ENCODE measurements at places on chromosomes 12 and 14. TPM values are rescaled to one million over a fixed set of nuclear protein-coding genes. Genes with fewer than 3 reads are reported as not detected.

DNA sequence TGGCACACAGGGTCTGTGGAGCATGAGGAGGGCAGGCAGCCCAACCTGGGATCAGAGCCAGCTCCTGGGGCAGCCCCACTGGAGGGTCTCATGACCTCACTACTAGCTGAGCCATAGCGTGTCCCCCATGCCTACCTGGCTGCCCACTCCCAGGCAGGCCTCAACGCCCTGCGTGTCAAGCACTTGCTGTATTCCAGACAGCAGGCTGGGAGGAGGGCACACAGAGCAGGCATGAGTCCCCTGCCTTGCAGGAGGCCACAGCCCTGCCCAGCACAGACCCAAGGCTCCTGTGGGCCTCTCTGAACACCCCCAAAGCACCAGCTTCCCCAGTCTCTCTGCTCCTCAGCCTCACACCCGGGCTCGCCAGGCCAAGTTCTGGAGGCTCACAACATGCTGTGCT, 64.0 kb downstream of the IQSEC3 start:
- no peak overlapping the region for H3K4me3 ChIP-seq
- H3K27me3 ChIP-seq = no peaks in the 10 kb centered on the region
- DNase-seq = no peak
- H3K4me1 ChIP-seq = no peaks in the 10 kb centered on the region

PRIMA1 gene
- total RNA-seq = not detected

DNA sequence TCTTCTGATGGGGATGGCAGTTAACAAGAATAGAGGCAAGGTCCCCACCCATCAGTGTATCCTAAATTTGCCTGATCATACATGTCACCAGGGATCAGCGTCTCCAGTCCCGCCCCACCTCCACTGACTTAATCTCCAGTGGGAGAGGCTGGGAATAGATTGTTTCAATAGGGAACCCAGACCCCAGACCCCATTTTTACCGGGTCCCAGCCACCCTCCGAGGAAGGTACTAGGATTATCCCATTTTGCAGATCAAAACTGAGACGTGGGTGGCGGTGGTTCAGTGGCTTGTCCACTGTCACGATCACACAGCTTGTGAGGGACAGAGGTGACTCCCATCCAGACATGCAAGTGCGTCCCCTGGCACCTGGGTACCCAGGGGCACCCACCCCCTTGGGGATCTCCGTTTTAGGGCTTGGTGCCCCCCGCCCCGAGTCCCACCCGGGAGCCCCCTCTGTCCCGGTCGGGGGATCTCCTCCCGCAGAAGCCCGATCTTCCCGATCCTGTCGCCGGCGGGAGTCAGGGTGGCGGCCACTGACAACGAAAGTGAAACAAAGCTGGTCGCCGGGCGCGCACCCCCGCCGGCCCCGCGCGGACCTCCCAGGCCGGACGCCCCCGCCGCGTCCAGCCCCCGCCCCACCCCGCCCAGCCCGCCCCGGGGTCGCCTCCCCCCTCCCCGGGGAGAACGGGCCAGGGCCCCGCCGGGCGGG, 523 bp downstream of the WSB2 start:
- H3K27ac ChIP-seq = peak overlapping the region; percentile 81
- no peaks in the 10 kb centered on the region for H3K36me3 ChIP-seq
- DNase-seq = peak; percentile 44
- peak overlapping the region; percentile 54 for H3K4me3 ChIP-seq

GRCh38 chr12:41286426-41286825, 98.3 kb downstream of the PDZRN4 start:
- no peaks in the 10 kb centered on the region for H3K36me3 ChIP-seq
- no peak overlapping the region for H3K4me3 ChIP-seq
- H3K4me1 ChIP-seq = no peaks in the 10 kb centered on the region
- no peak overlapping the region for H3K27ac ChIP-seq
- no peak for DNase-seq

GRCh38 chr12:66168410-66168809, 1.4 kb downstream of the TMBIM4 start:
- peaks cover 54% of the 10 kb centered on the region for H3K4me1 ChIP-seq
- peak overlapping the region; percentile 85 for H3K4me3 ChIP-seq
- no peak for DNase-seq
- peak overlapping the region; percentile 98 for H3K27ac ChIP-seq
- no peaks in the 10 kb centered on the region for H3K36me3 ChIP-seq
- H3K27me3 ChIP-seq = no peaks in the 10 kb centered on the region

DNA sequence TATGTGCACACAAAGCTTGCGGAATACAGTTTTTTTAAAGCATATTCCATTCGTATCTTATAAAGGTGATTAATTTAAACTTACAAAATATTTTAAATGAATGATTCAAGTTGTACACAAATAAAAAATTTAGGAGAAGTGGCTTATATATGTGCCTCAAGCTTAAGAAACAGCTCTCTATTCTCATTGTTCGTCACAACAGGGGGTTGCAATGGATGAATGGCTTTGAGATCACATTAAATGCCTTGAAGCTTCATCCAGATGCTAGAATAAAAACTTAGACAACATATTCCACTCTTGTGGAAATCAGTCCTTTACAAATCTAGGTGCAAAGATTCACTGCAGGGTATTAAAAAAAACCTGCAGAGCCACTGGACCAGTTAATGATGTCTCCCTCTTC, 303.9 kb upstream of the LRFN5 start:
- H3K4me1 ChIP-seq = no peaks in the 10 kb centered on the region
- H3K27me3 ChIP-seq = no peaks in the 10 kb centered on the region
- H3K4me3 ChIP-seq = no peak overlapping the region
- H3K27ac ChIP-seq = no peak overlapping the region
- H3K36me3 ChIP-seq = no peaks in the 10 kb centered on the region
- DNase-seq = no peak

DNA sequence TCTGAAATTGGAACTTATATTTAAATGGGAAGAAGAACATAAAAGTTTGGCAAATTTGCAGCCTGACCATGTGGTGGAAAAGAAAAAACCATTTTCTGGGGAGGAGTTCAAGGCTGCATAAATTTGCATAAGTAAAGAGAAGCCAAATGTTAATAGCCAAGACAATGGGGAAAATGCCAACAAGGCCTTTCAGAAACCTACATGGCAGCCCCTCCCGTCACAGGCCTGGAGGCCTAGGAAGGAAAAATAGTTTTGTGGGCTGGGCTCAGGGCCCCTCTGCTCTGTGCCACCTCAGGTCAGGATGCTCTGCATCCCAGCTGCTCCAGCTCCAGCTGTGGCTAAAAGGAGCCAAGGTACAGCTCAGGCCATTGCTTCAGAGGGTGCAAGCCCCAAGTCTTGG, 67.6 kb upstream of the CCDC60 start:
- H3K36me3 ChIP-seq = no peaks in the 10 kb centered on the region
- no peaks in the 10 kb centered on the region for H3K27me3 ChIP-seq
- no peak overlapping the region for H3K27ac ChIP-seq
- H3K4me3 ChIP-seq = no peak overlapping the region
